BJ (cell line): ENCODE measurements at places on chromosomes 5 and 9.

- no peak for DNase-seq
Measured at GRCh38 chr5:57700072-57700471, 217.5 kb upstream of the ACTBL2 start.

GRCh38 chr5:103458497-103459040 is 104.0 kb downstream of the NUDT12 start:
- no peak for DNase-seq

GRCh38 chr5:139399501-139400121 is 4.3 kb downstream of the SPATA24 start:
- DNase-seq, result no peak

DNA sequence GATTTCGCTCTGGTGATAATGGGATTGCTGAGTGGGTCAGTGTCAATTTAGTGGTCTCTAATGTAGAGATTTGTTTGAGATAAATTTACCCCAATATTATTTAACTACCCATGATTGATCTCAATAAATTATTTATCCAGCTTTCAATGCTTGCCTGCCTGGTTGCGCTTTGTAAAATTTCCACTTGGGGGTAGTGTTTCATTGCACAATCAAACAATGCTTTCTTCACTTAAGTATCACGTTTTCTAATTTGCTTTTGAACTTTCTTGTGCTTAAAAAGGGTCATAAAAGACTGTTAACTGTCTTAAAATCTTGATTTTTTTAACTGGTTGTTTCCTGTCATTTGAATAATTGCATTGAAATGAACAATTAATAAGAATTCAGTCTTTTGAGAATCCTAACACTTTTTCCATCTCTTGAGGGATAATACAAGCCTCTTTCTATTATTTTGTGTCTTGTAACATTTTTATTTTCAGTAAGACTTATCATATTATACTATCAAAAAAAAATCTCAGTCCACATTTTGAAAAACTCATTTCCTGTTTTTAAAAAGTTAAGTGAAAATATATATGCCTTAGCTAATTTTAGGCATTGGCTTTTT is 18.7 kb downstream of the HSD17B4 start:
- no peak for DNase-seq

GRCh38 chr9:76037587-76038225 is 147.2 kb downstream of the PCSK5 start:
- no peak for DNase-seq

- no peak for DNase-seq
Measured at GRCh38 chr9:13879981-13880380, 434.0 kb downstream of the NFIB start.

DNA sequence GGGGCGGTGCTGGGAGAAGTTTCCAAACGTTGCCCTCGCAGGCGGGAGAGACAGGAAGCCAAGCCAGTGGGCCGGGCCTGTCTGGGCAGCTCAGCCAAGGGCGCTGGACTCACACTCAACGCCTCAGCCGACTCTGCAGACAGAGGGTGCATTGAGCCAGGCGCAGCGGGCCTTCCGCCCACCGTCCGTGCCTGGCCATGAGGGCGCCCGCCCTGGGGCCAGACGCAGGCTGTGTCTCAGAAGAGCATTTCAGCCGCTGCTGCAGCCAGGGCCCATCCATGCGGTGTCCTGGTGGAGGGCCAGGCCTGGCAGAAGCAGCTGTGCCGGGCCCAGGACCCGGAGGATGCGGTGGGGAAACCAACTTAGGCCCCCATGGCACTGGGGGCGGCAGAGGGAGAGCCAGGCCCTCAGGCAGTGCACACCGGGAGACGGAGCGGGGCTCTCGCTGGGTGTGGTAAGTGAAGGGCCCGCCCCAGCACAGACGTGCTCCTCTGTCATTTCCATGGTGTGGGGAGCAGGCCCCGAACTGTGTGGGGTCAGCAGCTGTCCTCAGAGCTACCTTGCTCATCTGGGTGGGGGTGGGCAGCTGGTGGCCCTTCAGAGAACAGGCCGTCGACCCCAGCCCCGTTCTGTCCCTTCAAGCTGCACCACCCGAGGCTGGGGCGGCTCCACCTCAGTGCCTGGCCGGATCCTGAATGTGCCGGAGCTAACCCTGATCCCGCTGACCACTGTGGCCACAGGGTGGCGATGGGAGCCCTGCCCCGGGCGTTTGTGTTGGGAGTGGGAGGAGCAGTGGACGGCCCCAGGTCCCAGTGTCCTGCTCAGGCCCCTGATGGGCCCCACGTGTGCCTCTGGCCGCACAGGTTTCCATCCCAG is 18.0 kb downstream of the DNLZ start:
- DNase-seq, result no peak

DNA sequence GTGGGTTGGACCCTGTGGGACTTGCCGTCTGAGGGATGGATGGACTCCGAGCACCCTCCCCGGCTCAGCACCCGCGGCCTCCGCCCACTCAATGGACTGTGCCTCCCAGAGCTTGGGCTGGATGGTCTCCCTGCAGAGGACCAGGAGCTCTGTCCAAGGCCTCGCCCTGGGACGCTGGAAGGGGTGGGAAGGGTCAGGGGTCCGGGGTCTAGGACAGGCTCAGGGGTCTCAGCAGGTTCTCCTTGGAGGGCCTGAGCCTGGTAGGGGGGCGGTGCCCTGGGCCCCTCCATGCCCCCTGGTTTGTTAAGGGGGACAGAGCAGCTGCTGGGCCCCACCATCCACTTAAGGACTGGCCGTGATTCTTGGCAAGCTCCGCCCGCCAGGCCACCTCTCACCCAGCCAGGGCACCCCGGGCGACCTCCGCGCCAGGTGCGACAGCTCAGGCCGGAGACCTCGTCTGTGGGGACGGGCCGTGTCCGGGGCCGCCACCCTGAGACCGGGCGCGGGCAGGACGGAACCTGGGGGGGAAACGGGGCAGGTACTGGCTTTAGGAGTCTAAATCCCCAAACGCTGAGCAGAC is 29.2 kb downstream of the EXOC3 start:
- no peak for DNase-seq

GRCh38 chr5:129554134-129554904 is 94.2 kb downstream of the ADAMTS19 start:
- DNase-seq, result no peak
